ENCODE measurements at places on chromosomes 1 and 21.

GRCh38 chr1:61604261-61604660 lies 120.7 kb downstream of the TM2D1 start:
- DNase-seq, result no peak

DNA sequence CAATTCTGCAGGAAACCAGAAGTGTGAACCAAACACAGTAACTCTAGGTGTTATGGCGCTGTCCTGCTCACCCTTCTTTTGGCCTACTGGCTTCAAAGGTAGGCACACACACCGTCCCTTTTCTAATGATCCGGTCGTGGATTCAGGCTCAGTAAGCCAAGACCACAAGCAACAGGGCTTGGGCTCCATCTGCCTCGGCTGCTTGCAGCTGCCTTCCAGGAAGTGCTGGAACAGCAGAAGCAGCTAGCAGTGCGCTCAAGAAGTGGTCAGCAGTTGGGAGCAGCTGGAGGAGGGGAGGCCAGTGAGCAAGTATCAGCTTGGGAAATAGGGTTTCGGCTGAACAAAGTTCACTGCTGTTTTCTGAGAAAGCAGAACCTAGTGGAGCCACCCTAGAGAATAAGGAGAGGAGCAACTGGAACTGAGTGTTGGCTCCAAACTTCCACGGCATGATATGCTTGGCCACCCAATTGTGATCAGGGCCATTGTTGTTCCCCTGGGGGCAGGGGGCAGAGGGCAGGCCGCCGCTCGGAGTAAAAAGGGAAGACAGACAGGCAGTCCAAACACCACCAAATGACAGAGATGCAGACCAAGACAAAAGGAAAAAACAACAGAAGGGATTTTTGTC lies 173.4 kb downstream of the TOMM20 start:
- DNase-seq, result no peak

GRCh38 chr1:223011505-223011856 lies 131.6 kb downstream of the TLR5 start:
- DNase-seq, result no peak

- no peak for DNase-seq
Observed at GRCh38 chr1:58618303-58618702, 41.3 kb upstream of the TACSTD2 start.

DNA sequence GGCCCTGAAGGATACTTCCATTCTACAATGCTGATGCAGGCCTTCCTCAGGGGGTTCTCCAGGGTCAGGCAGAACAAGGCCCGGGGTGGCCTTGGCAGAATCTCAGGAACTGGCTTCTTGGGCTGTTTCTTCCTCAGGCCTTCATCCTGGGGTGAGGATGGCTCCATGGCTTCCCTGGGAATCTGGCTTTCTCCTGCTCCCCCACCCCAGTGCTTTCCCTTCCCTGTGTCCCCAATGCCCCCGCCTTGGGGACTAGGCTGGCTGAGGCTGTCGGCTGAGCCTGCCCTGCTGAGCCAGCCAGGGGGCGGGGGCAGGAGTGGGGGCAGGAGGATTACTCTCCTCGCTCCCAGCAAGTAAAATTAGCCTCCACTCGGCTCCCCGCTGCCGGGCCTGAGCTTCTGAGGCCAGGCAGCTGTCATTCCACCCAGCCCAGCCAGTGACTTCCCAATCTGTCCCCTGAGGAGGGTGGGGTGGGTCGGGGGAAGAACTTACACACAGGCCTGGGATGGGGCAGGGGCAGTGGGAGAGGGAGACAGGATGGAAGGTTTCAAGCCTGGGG lies at the start of gene CACNA1S:
Gene CACNA1S (minus strand): TSS at position 254 of the 559 bp plus-strand sequence. CDS start 87 bp downstream, at position 167.
- DNase-seq, result no peak

Measured in NCI-H345 (cell line).